NCI-H187 treated with DMSO at 0.1 percent for 48 hours (cell line): ENCODE measurements at places on chromosomes 1 and 21.

DNA sequence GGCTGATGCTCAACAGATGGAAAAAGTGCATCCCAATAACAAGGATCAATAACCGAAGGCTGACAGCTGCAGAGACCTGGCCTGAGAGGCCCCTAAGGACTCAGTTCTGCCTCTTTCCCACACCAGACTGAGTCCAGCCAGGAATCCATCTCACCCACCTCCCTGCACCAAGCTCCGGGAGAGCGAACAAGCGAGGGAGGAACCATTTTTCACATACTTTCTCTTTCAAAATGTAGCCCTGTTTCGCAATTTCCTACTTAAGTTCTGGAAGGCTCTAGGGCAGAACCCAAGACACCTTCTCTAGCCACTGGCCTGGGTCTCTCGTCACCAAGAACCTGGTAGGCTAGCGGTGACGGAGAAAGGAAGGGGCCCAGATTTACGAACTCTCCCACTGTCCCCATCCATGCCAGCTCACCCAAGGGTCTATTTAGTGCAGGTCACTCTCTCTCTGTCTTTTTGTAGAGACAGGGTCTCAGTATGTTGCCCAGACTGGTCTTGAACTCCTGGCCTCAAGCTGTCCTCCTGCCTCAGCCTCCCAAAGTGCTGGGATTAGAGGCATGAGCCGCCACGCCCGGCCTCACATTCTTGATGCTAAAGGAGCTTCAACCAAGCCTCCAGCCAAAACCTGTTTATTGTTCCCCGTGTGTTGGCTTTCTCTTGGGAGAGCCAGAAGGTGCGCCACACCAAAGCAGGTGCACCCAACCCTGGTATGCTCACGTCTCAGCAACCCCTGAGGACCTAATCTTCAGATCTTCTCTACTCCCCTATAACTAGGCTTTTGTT is 10.9 kb upstream of the GNL2 start:
- DNase-seq: no peak

DNA sequence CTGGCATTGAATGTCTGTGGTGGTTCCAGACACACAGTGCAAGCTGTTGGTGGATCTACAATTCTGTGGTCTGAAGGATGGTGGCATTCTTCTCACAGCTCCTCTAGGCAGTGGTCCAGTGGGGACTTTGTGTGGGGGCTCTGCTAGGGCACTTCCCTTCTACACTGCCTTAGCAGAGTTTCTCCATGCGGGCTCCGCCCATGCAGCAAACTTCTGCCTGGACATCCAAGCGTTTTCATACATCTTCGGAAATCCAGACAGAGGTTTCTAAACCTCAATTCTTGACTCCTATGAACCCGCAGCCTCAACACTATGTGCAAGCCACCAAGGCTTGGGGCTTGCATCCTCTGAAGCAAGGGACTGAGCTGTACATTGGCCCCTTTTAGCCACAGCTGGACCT is 43.0 kb downstream of the RGS18 start:
- no peak for DNase-seq

DNA sequence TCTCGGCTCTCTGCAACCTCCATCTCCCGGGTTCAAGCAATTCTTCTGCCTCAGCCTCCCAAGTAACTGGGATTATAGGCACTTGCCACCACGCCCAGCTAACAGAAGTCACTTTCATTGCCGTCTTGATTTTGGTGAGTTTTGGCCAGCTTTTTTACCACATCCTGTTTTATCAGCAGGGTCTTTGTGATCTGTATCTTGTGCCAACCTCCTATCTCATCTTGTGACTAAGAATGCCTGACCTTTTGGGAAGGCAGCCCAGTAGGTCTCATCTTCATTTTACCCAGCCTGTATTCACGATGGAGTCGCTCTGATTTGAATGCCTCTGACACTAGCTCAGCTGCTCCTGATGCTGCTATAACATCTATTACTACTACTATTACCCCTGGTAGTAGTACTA is 46.8 kb upstream of the BARHL2 start:
- no peak for DNase-seq

- no peak for DNase-seq
Measured at GRCh38 chr1:42358791-42359190, 21.8 kb upstream of the RIMKLA start.

GRCh38 chr1:169933984-169934725 is 40.5 kb upstream of the SCYL3 start:
- DNase-seq: no peak

GRCh38 chr1:91609551-91609950 is 108.9 kb downstream of the CDC7 start:
- no peak for DNase-seq

DNA sequence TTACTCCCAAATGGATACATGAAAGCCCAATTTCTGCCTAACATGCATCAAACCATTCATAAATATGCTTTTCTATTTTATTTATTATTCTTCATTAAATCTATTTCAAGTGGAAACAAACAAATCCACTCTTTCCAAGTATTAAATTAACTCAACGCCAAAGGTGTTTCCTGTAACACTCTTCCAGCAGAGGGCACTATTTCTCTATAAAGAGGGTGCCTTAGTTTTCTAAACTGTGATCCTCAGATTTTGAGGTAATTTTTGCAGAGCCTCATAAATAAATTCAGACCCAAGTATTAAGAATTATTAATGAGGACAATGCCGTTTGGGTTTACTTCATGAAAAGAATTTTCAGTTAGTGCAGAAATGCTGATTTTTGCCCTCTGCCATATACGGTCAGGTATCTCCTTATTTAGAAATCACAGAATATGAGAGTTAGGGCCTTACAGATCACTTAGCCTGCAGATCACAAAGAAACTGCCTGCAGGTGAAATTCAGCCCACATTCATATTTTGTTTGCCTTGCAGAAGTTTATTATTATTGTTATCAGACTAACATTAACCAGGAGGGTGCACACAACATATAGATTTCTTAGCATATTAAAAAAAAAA is 40.1 kb upstream of the MYSM1 start:
- DNase-seq: peak; percentile 1

DNA sequence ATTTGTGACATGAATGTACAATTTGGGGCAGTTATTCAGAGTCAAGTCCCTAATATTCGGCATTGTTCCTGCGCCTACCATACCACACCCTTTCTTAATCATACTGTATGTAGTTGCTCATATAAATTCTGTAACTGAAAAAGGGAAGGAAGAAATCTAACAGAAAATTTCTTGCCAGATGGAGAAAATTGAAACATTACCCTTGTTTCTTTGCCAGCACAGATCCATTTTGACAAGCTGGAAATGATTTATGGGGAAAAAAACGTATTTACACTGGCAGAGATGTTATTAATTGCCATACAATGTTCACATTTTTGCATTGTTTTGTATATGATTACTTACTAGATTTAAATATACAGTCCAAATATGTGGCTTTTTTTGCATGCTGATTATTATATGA is 363.8 kb upstream of the PKN2 start:
- DNase-seq: no peak

DNA sequence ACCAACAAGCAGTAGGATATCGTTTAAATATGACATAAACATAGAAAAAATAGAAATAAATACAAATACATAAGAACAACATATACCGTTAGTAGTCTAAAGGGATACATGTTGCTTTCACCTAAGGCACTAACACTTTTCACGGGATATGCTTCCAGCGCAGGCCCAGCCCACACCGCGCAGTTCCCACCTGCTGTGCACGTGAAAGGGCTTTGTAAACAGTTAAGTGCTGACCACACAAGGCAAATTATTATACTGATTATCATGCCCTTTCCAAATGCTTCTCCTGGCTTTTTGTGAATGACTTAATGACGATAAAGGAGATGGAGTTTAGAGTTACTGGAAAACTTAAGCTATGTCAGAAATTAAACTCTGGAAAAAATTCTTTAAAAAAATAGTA is 11.3 kb upstream of the IL22RA1 start:
- DNase-seq: no peak

DNA sequence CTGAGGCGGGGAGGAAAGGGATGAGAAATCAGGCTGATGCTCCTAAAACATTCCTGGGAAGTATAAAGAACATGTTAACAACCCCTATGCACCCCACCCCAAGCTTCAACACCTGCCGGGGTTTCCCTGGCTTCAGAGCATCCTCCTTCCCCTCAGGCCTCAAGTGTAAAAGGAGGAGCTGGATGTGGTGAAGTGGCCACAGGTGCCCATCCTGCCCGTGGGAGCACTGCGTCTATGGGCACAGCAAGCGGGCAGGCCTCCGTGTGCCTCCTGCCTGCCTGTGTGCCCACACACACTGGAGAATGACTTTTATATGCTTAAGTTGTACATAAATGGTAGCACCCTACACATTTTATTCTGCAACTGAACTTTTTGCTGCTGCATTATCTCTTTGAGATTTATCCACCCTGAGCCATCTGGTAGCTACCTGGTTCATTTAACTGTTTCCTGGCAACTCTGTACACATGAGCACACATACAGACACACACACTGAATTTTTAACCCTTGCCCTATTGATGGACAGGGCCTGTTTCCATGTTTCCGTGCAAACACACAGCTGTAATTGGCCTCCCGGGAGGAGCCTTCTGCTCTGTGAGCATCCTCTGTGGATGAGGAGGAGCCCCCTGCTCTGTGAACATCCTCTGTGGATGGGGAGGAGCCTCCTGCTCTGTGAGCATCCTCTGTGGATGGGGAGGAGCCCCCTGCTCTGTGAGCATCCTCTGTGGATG is 13.4 kb upstream of the FTCD start:
- DNase-seq: no peak

DNA sequence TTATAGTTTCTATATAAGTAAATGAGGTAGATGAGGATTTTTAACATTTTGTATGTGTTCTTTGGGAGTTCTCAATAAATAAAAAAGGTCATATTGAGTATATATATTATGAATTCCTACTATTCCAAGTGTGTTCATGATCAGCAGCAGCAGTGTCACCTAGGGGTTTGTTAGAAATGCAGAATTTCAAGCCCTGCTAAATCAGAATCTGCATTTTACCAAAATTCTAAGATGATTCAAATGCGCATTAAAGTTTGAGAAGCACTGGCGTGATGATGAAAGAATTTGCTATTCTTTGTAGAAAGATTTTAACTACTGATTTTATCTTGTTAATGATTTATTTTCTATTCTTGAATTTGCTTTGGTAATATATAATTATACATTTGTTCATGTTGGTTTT is 28.7 kb downstream of the F3 start:
- DNase-seq: no peak
